DMS53 (cell line): ENCODE measurements at places on chromosomes 13 and 19.

DNA sequence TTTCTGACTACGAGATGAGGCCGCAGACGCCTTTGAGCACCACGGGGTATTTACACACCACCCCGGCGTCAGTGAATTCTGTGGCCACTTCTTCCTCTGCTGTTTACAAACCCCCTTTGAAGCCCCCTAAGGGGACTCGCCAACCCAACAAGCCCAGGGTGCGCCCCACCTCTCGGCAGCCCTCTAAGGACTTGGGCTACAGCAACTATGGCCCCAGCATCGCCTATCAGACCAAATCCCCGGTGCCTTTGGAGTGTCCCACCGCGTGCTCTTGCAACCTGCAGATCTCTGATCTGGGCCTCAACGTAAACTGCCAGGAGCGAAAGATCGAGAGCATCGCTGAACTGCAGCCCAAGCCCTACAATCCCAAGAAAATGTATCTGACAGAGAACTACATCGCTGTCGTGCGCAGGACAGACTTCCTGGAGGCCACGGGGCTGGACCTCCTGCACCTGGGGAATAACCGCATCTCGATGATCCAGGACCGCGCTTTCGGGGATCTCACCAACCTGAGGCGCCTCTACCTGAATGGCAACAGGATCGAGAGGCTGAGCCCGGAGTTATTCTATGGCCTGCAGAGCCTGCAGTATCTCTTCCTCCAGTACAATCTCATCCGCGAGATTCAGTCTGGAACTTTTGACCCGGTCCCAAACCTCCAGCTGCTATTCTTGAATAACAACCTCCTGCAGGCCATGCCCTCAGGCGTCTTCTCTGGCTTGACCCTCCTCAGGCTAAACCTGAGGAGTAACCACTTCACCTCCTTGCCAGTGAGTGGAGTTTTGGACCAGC is 5.3 kb downstream of the SLITRK5 start:
- DNase-seq, result no peak

- no peak for DNase-seq
These were observed 33.6 kb upstream of the SLC10A2 start for GRCh38 chr13:103099722-103100293.

GRCh38 chr13:77583581-77583980 is 48.1 kb downstream of the SCEL start:
- no peak for DNase-seq

GRCh38 chr13:99191900-99192399 is 8.7 kb upstream of the UBAC2 start:
- peak; percentile 66 for DNase-seq

DNA sequence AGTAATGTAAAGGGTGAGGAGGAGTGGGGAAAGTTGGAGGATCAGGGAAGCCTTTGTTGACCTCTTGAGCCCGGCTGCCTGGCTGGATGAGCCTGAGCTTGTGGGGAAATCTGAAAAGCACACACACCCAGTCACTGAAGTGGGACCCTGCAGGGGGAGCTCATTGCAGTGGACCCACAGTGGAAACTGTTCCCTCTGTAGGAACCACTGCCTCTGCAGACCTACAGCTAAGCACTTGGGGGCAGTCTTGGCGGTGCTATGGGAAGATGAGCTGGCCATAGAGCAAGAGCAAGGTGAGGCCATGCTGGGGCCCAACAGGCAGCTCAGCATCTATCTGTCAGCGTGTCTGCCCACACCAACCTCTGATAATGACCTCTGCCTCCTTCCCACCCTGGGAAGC is 294.8 kb downstream of the TSHZ3 start:
- peak; percentile 8 for DNase-seq

- no peak for DNase-seq
These were observed 685 bp downstream of the GMFG start for GRCh38 chr19:39335168-39335548.

DNA sequence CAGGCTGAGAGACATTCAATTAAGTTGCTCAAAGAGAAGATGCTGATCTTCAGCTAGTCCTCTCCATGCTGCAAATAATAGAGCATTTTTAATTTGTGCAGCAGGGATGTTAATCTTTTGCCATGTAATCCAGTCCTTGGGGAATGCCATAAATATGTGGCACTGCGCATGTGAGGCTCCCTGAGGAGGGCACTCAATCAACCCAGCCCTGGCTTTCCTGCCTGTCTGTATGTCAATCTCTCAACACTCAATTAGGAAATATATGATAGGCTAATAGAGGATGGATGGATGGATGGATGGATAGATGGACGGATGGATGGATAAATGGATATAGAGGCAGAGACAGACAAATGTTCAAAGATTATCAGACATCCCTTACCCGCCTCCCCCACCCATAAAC is 31.6 kb upstream of the POP4 start:
- no peak for DNase-seq
